ENCODE measurements at places on chromosomes 16 and 17.

DNA sequence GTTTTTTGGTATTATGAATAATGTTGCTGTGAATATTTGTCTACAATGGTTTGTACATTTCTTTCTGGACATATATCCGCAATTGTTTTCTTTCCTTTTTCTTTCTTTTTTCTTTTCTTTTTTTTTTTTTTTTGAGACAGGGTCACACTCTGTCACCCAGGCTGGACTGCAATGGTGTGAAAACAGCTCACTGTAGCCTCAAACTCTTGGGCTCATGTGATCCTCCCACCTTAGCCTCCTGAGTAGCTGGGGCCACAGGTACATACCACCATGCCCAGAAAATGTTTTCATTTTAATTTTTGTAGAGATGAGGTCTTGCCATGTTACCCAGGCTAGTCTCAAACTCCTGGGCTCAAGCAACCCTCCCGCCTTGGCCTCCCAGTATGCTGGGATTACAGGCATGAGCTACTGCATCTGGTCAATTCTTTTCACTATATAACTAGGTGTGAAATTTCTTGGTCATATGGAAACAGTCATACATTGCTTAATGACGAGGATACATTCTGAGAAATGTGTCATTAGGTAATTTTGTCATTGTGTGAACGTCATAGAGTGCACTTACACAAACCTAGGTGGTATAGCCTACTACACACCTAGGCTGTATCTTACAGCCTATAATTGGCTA is 15.2 kb downstream of the IL21R start:
- DNase-seq, result no peak

GRCh38 chr17:3890082-3890877 is 2.6 kb downstream of the CAMKK1 start:
- DNase-seq, result peak; percentile 33

GRCh38 chr16:73031155-73031866 is 16.6 kb downstream of the ZFHX3 start:
- DNase-seq, result no peak

- no peak for DNase-seq
Measured at GRCh38 chr17:2157081-2157480, 102.2 kb downstream of the HIC1 start.

GRCh38 chr16:86714166-86714565 is 135.8 kb downstream of the FOXL1 start:
- DNase-seq, result no peak

DNA sequence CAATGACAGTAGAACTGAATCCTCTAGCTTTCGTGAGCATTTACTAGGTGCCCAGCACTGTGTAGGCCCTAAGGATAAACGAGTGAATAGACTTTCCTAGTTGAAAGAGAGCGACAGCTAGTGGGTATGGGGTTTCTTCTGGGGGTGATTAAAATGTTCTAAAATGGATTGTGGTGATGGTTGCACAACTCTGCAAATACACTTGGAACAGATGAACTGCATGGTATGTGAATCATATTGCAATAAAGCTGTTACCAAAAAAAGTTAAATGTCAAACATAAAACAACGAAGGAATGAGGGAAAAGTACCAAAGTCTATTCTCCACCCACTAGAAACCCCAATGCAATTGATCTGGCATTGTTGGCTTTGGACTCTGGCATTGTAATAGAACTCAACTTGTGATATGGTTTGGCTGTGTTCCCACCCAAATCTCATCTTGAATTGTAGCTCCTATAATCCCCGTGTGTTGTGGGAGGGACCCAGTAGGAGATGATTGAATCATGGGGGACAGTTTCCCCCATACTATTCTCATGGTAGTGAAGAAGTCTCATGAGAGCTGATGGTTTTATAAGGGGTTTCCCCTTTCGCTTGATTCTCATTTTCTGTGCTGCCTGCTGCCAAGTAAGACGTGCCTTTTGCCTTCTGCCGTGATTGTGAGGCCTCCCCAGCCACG is 70.5 kb downstream of the MARF1 start:
- no peak for DNase-seq

GRCh38 chr16:66619534-66620428 is 15.3 kb downstream of the CMTM3 start:
- no peak for DNase-seq

DNA sequence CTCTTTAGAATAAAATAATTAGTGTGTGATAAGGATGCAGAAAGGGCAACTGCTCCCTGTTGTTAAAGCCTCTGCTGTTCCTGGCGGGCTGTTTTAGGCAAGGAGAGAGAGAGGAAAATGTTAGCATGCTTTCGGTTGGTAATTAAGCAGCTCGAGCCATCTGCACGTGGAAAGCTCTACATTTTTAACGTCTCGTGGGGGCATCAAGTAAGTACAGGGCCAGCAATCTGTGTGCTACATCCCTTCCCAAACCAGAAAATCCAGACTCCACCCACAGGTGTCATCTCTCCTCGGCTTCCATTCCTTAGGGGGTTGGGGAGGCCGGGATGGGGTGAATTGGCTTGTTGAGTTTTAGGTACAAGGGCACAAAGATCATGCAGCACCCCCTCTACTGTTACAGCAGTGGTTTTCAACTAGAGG is 62.4 kb upstream of the MARCHF10 start:
- DNase-seq, result no peak

- no peak for DNase-seq
Measured at GRCh38 chr16:57890752-57891111, 80.2 kb downstream of the CNGB1 start.

All from hematopoietic multipotent progenitor cell treated with erythropoietin and hydrocortisone succinate and interleukin-3 and kit ligand, for 15 days (in vitro differentiated cells).